ENCODE measurements at places on chromosomes 3 and 15. TPM values are rescaled to one million over a fixed set of nuclear protein-coding genes. Genes with fewer than 3 reads are reported as not detected.

DNA sequence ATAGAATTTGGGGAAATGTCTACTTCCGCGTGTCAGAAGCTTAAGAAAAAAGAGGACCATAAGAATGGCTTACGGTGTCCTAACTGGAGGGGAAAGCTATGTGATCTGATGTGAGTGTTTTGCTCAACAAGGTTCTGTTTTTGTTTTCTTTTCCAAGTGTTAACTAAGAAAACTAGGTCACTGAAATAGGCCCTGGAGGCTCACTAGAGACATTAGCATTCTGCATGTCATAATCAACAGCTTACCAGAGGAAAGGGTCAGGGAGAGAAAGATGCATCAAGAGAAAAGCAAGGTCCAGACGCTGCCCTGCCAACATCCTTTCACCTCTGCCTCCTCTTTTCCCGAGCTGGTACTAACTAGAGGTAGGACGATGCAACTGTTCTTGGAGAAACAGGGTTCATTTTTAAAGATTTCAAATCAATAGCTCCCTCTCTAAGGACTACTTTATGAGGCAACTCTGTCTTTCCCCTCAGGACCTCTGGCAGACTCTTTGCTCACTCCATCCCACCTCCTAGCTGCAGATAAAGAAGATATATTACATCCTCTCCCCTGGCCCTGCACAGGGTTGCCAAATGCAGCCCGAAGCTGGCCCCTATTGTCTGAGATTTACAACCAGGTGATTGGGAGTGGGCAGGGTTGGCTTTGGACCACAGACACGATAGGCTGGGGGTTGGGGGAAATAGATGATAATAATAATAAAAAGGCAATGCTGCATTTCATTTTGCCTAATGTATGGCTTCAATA is 209.9 kb upstream of the SLC2A2 start:
- H3K4me3 ChIP-seq = no peak overlapping the region
- DNase-seq = no peak
- H3K27ac ChIP-seq = no peak overlapping the region
- H3K4me1 ChIP-seq = peaks cover 26% of the 10 kb centered on the region

The ABHD14A gene
- 7.9 TPM for total RNA-seq

The MASP1 gene
- not detected for total RNA-seq

GRCh38 chr15:84947947-84948830 is 33.5 kb upstream of the PDE8A start:
- no peaks in the 10 kb centered on the region for H3K27me3 ChIP-seq
- H3K4me3 ChIP-seq = no peak overlapping the region
- no peaks in the 10 kb centered on the region for H3K4me1 ChIP-seq
- no peak for DNase-seq

The EXD1 gene
- total RNA-seq = not detected

DNA sequence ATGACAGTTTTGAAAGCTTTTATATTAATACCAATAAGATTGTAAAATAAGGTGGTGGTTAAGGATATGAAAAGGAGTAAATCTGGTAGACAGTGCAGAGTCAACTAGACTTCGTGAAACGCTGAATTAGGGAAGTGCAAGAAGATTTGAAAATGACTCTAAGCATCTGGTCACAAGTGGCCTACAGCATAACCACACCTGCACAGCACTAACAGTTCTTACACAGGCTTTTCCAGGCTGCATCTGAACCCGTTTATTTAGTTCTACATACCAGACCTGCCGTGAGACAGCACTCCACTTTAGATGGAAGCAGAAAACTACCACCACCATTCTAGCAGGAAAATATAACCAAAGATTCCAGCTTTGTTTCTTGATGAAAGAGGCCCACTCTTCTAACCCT is 1.9 kb downstream of the DMXL2 start:
- H3K4me3 ChIP-seq = no peak overlapping the region
- peaks cover 10% of the 10 kb centered on the region for H3K27me3 ChIP-seq
- DNase-seq = no peak
- H3K36me3 ChIP-seq = no peaks in the 10 kb centered on the region

Data from activated CD4-positive, alpha-beta memory T cell treated with anti-CD3 and anti-CD28 coated beads for 36 hours (primary cell).